ENCODE measurements at places on chromosomes 3 and 15.
A peak's percentile ranks its signal among the peaks of the same experiment; 100 is the strongest.

DNA sequence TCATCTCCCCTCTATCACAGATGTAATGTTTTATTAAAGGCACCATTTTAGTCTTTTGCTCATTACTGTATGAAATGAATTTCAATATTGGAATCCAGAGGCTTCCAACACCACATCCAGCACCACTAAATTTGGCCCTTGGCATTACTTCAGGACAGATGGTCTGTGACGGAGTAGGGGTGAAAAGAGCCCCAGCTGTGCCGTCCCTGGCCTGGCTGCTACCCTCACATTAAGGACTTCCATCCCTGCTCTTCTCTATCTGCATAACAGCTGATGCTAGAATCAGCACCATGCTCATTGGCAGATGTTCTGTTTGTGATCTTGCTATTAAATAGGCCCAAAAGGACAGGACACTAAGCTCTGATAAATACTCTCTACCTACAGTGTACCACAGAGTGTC is 152.9 kb downstream of the IL1RAP start:
- no peak for DNase-seq

DNA sequence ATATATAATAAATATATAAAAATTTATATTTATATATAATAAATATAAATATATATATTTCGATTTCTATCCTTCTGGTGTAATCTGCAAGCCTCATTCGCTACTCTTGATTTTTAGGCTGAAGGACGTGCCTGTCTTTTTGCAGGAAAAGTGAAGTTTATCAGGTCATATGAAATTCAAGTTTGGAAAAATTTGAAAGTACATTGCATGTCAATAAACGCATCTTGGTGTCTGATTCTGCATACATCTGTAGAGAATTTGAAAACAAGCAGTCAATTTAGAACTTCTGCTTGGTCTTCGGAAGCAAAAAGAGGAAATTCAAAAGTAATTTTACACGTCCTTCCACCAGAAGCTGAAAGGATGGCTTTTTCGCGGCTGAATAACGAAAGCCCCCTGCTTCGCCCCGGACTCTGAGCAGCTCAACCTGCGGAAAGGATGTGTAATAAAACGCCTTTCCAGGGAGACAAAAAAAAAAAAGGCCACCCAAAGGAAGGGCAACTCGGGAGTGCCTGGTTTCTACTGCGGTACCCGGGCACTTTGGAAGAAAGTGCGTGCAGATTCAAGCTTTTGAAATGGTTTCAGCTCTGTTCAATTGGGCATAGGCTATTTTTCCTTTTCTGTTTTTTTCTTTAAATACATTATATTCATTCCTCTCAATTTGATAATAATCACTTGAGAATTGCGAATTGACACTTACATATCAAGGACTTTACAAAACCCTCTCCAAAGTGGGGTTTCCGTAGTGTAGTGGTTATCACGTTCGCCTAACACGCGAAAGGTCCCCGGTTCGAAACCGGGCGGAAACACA is 1.5 kb upstream of the MYNN start:
- peak; percentile 71 for DNase-seq

DNA sequence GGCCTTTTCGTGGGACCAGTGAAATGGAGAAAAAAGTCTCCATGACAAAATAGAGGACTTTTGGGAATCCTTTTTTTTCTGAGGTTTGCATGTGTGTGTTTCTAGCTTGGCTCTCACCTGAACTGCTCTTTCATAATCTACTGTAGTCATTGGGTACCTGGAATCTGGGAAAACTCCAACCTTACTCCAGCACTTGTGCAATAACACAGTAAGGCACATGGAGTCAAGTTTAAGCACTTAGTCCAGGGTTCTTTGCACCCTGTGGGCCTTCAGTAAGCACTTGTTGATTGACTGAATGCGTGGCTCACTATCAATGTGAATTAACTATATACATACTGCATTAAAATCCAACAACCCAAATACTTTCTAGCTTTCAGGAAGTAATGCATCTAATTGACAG is 299.5 kb downstream of the ZBTB20 start:
- DNase-seq: no peak

GRCh38 chr3:114711321-114711886 is 417.6 kb downstream of the TIGIT start:
- DNase-seq: no peak

GRCh38 chr3:114404590-114404989 is 110.8 kb downstream of the TIGIT start:
- no peak for DNase-seq

GRCh38 chr3:100803711-100804110 is 94.4 kb downstream of the TFG start:
- DNase-seq: no peak

DNA sequence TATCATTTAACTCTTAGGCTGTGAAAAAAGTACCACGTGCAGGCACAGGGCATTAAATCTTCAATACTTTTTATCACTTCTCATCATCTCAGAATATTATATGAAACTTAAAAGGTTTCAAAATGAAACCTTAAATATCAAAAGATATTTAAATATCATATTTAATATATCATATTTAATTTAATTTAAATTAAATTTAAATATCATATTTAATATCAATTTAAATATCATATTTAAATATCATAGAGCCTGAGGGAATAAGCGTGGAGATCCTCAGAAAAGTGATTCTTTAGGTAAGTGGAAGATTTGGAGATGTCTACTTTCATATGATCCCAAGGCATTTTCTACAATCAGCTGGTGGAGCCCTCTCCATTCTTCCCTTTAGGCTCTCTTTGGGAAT is 716.6 kb downstream of the OTOL1 start:
- no peak for DNase-seq

GRCh38 chr3:145735631-145736030 is 425.4 kb downstream of the PLOD2 start:
- no peak for DNase-seq

DNA sequence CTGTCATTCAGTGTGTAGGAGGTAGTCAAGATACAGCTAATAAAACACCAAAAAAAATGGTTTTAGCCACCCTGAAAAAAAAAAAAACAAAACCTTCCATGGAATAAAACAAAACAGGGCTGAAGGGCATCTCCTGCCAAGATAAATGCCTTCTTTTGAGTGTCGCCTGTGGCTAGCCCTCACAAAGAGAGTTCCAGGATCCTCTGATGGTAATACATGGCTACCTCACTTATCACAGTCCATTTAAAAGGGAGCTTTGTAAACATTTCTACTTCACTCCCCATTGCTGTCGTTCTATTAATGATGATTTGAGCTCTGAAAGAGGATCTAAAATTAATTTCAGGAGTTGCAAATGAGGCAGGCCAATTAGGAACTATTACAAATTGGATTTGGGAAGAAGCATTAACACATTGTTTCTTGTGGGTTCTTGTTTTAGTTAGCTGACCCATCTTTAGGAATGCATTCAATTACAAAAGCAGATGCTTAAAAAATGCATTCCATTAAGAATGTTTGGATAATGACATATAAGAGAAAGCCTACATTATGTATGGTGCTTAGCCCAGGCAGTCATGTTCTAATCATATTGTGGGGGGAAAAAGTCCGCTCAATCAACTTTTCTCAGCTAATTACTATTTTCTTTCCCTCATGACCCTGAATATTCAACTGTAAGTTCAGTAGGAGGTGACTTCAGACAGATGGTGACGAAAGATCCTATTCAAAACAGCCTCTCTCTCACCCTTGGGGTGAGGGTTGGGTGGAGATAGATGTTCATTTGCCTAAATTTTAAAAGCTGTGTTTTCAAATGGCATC is 255.1 kb upstream of the WNT5A start:
- no peak for DNase-seq

GRCh38 chr3:100107221-100107814 is 7.0 kb downstream of the FILIP1L start:
- DNase-seq: no peak

DNA sequence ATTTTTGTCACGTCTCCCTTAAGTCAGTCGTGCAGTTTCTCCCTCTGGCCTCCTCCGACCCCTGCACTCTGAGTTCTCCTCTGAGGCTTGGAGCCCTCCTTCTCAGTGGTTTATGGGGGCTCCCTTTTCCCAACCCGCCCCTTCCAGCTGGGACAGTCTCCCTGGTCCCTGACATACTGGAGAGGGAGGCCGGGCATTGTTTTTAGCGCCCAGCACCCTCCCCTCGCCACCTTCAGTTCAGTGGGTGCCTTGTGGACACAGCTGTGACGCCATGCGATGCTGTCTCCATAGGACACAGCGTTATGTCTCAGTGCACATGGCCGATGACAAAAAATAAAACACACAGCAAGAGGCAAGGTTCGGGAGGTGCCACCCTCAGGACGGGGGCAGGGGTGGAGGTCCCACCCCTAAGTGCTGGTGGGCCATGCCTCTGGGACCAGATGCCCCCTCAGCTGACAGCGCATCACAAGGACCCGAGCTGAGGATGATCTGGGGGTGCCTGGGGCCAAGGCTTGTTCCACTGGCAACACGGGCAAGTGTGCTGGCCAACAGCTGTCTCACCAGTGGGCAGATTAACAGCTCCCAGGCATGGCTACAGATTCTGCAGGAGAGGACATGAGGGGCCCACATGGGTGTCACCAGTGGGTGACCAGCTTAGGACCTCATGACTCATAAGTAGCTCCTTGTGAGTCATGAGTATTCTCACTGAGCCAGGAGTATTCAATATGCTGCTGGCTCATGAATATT is 81.6 kb downstream of the PLXNA1 start:
- no peak for DNase-seq

- DNase-seq: peak; percentile 53
Observed at GRCh38 chr3:183253528-183254486, 754 bp downstream of the B3GNT5 start.

DNA sequence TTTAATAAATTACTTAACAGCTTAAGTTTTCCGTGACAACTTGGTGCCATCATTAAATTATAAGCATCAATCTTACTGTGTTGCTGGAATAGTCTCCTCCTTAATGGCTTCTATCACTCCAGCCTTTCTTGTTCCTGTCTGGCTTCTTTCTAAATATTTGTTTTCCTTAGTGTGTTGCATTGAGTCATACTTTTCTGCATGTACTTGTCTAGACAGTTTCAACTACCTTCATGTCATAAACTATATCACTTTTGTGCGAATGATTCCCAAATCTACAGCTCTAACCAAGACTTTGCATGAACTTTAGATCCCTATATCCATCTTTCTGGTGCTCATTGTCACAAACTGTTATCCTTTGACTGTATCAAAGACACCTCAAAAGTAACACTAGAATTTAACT is 78.4 kb downstream of the AKAP13 start:
- no peak for DNase-seq

- no peak for DNase-seq
Observed at GRCh38 chr3:173676094-173676493, 278.6 kb downstream of the NLGN1 start.

DNA sequence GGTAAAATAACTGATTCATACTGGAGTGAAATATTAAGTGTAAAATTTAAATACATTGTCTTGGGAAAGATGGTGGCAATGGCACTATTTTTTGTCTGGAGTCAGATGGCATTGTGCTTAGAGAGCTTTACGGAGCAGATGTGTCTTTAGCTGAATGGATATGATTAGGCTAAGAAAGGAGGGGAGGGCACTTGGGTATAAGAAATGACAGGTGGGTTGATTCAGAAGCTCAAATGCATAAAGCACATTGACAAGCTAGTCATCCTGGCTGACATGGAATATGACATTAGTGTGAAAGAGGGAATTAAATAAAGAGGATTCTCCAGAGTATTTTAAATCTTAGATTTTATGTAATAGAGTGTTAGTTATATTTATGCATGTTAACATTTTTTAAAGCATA is 570.1 kb upstream of the CBLB start:
- DNase-seq: no peak

DNA sequence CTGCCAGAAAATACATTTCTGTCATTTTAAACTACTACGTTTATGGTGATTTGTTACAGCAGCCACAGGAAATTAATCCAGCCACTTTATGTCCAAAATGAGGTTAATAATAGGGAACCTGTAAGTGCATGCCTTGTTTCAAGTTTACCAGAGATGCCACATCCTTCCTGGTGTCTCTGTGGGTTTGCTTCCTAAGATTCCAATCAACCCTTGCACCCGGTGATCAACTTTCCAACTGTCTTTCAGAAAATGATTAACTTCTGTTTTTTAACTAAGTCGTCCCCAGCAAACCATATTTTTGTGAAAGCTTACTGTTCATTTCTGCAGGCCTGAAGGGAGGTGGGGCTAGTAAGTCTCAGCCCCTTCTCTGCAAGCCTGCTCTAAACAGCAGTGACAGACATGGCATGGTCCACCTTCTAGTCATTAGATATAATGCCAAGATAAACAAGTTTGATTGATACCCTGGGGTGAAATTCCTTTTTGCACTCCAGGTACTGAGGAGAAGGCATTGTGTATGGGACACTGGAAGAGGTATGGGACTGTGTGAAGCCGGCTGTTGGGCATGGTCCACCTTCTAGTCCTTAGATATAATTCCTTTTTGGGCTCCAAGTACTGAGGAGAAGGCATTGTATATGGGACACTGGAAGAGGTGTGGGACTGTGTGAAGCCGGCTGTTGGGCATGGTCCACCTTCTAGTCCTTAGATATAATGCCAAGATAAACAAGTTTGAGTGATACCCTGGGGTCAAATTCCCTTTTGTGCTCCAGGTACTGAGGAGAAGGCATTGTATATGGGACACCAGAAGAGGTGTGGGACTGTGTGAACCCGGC is 11.1 kb upstream of the TMC3 start:
- no peak for DNase-seq

DNA sequence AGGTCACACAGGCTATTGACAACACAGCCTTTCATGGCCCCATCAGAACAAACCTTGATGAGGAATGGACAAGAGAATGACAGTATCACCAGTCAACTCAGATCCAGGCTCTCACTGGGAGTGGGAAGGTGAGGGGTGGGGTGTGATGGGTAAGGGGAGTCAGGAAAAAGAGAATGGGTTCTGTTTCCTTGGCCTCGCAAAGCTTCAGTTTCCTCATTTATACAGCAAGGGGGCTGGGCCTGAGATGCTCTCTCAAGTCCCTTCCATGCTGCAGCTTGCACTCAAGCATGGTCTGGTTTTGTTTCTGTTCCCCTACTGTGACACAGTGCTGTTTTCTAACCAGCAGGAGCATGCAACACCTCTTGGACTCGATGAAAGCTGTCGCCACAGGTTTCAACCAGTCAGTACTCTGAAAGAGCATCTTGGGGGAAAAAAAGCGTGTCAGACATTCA is 65.7 kb upstream of the IL12A start:
- no peak for DNase-seq

DNA sequence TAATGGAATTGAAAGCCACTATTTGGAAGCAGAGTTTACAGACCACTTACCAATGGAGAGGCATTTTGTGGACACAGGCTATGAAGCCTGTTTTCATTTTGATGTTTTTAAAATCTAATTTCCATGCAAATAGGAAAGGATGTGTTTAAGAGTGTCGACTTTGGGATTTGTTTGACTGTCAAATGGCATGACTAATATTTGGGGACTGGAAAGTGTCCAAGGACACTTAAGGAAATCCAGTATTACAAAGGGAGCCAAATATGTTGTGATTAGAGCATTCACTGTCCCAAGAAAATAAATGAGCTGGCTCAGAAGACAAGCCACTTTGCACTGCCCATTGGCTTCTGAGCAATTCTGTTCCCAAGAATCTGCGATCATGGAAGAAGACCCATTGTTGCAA is 34.0 kb upstream of the SLC6A11 start:
- no peak for DNase-seq

DNA sequence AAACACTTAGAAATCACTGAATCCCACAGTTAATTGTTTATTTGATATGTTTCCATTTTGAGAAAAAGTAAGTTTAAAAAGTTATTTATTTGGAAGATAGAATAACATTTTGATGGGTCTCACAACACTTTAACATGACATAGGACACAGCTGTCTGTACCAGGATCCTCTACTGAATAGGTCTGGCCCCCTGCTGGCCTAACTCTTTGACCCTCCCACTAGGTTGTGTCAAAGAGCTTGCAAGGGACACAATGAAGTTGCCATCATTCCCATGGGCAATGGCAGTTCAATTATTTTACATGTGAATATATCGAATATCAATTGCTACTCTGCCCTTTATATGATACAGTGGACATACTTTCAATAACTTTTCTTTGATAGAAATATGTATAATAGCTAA is 138.9 kb downstream of the EPHA3 start:
- no peak for DNase-seq

Data from activated CD4-positive, alpha-beta T cell treated with anti-CD3 and anti-CD28 coated beads for 36 hours (primary cell).